ENCODE measurements at places on chromosomes 6 and 20.
A peak's percentile ranks its signal among the peaks of the same experiment; 100 is the strongest.

- DNase-seq = no peak
These were observed 9.4 kb downstream of the TLDC2 start for GRCh38 chr20:36885356-36885755.

DNA sequence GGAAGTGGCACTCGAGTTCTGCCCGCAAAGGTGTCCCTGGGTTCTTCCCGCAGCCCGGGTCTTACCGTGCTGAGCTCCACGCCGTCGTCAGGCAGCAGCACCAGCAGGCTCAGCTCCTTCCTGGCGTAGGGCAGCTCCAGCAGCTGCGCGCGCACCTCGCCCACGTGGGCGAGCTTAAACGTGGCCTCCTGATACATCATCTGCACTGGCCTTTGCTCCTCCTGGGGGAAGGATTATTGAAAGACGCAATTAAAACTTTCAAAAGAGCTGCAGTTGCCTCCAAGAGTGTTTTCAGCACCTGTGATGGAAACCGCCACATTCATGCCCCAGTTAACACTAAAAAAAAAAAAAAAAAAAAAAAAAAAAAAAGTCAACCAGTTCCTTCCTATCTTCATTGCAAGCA is 11.3 kb downstream of the SERPINB9 start:
- DNase-seq = peak; percentile 62

- DNase-seq = no peak
These were observed 5.8 kb downstream of the C6orf132 start for GRCh38 chr6:42136508-42137193.

GRCh38 chr6:167731731-167732422 is 94.8 kb upstream of the AFDN start:
- DNase-seq = no peak

GRCh38 chr6:20978151-20978614 is 443.9 kb downstream of the CDKAL1 start:
- DNase-seq = no peak

DNA sequence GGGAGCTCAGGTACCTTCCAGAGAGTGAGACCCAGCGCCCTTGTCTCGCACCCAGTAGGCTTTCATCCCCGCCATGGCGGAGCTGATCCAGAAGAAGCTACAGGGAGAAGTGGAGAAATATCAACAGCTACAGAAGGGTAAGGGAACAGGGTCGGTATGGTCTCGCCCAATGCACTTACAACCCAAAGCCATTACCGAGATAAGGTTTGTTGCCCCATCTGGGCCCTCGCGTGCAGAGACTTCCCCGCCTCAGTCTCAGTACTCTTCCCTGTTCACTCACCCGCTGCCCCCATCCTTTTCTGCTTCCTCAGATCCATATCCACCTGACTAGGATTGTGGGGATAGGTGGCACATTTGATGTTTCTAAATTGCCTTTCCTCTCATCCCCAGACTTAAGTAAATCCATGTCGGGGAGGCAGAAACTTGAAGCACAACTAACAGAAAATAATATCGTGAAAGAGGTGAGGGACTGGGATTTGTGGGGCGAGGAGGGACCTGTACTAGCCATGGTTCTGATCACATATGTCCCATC is 449 bp downstream of the PFDN6 start:
- no peak for DNase-seq

DNA sequence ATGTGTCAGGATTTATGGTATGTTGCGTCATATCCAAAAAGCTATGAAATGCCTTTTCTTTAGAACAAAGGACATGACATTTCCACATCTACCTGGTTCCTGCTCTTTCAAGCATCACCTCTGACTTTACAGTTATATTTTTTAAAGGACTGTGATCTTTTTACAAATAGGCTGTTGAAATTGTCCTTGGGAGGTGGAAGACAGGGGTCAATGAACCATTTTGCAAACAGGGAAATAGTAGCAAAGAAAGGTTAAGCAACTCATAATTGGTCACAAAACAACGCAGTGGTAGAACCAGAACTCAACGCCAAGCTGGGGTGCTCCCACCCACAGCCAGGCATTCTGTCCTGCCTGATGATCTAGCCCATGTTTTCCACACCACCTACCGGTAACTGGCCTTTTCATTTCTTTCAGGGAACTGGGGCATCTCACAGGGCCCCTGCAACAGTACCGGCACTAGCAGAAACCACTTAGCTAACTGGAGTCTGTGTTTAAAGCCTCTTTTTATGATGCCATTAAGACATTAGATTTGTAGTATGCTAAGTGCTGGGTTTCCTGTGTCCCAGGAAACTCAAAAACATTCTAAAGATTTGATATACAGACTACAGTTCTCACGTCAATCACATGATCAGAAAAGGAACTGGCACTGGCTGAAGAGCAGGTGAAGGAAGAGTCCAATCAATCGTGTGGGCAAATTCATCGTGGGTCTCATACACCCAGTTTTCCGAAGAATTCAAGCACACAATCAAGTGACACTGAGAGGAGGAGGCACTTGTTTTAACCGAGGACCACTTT is 13.9 kb downstream of the ZNF217 start:
- no peak for DNase-seq

DNA sequence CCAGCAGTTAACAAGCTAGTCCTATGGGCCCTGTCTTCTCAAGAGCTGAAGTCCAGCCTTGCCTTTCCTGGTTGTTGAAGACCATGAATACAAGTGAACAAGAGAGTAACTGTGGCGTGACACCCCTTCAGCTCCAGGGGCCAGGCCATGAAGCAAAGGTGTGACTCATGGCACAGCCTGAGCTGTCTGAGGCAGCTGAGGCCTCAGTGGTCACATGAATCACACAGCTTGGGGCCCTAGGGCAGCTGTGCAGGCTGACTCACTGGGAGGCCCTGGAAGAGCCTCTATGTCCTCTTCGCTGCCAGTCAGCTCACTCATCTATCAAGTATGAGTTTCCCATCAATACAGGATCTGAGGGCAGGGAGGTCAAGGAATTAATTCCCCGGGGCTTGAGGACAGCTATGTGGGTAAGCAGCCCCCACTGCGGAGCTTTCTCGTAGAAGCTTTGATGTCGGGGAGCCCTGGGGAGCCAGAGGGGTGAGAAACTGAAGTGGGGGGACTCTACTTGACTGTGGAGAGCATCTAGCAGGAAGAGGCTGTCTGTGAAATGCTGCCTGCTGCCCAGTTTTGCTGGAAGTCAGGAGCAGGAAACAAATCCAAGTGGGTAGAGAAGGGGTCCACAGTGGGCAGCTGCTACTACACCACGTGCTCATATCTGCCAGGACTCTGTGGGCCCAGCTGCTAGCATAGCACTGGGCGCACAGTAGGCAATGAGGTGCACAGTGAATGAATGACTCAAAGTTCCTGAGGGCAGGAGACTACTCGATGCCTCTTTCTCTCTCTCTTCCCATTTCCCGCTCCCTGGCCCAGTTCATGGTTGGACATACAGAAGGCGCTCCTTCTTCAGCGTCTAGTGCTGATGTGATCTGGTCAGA is 13.7 kb upstream of the FAM83C start:
- DNase-seq = peak; percentile 43
